ENCODE measurements at places on chromosomes 16 and 17. TPM values are rescaled to one million over a fixed set of nuclear protein-coding genes. Genes with fewer than 3 reads are reported as not detected.

GRCh38 chr16:88972349-88972748, 4.7 kb downstream of the CBFA2T3 start:
- no peaks in the 10 kb centered on the region for H3K36me3 ChIP-seq
- peaks cover 77% of the 10 kb centered on the region for H3K4me1 ChIP-seq

- H3K36me3 ChIP-seq = no peaks in the 10 kb centered on the region
- no peak overlapping the region for H3K27ac ChIP-seq
- no peak overlapping the region for H3K4me3 ChIP-seq
- H3K27me3 ChIP-seq = peaks cover 96% of the 10 kb centered on the region
- DNase-seq = no peak
Measured at GRCh38 chr16:1154887-1155331, 2.0 kb downstream of the CACNA1H start.

DNA sequence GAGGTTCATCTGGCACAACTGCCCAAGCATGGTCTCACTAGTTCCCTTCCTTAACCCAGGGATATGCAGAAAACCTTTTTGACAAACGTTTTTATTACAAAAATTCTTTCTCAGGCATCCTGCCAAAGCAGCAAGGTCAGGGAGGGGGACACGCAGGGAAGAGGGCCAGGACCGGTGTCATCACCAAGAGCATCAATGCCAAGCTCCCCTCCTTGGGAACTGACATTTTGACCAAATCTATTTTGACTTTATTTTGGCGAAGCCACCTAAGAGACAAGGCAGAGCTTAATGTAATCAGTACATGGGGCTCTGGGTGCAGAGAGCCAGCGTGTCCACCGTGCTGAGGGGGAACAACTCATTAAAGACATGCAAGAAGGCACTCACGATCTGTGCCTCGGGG, 265.2 kb downstream of the CBLN1 start:
- H3K4me1 ChIP-seq = no peaks in the 10 kb centered on the region
- DNase-seq = no peak
- no peak overlapping the region for H3K4me3 ChIP-seq

GRCh38 chr16:56953006-56953405, 8.7 kb upstream of the CETP start:
- no peak overlapping the region for H3K27ac ChIP-seq
- H3K4me3 ChIP-seq = no peak overlapping the region
- H3K4me1 ChIP-seq = peaks cover 13% of the 10 kb centered on the region
- no peak for DNase-seq
- no peaks in the 10 kb centered on the region for H3K27me3 ChIP-seq
- no peaks in the 10 kb centered on the region for H3K36me3 ChIP-seq

- H3K27me3 ChIP-seq = no peaks in the 10 kb centered on the region
- peak; percentile 57 for DNase-seq
- H3K4me3 ChIP-seq = no peak overlapping the region
- no peaks in the 10 kb centered on the region for H3K4me1 ChIP-seq
- H3K27ac ChIP-seq = no peak overlapping the region
- no peaks in the 10 kb centered on the region for H3K36me3 ChIP-seq
Measured at GRCh38 chr17:16915752-16916556, 56.0 kb downstream of the TNFRSF13B start.

DNA sequence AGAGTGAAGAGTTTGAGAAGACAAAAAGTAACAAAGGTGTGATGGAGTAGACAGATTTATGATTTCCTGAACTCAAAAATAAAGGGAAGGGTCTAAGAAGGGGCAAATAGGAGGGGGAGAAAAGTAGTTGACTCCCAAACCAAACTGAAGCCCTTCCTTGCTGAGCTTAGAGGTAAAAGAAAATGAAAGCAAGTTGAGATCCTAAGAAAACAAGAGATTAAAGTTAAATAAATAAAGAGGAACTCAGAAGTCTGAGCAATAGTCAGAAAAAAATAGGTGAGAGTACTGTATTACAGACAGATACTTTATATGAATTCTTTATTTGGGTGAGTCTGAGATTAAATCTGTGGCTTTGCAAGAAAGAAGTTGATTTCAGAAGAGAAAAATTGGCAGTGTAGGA, 3.3 kb upstream of the PSMD12 start:
- H3K36me3 ChIP-seq = no peaks in the 10 kb centered on the region
- H3K27me3 ChIP-seq = no peaks in the 10 kb centered on the region
- H3K27ac ChIP-seq = no peak overlapping the region
- H3K4me1 ChIP-seq = peaks cover 18% of the 10 kb centered on the region
- H3K4me3 ChIP-seq = no peak overlapping the region

- no peak for DNase-seq
- H3K4me1 ChIP-seq = no peaks in the 10 kb centered on the region
- no peaks in the 10 kb centered on the region for H3K27me3 ChIP-seq
- H3K36me3 ChIP-seq = no peaks in the 10 kb centered on the region
Measured at GRCh38 chr16:53664724-53665345, 38.8 kb downstream of the RPGRIP1L start.

DNA sequence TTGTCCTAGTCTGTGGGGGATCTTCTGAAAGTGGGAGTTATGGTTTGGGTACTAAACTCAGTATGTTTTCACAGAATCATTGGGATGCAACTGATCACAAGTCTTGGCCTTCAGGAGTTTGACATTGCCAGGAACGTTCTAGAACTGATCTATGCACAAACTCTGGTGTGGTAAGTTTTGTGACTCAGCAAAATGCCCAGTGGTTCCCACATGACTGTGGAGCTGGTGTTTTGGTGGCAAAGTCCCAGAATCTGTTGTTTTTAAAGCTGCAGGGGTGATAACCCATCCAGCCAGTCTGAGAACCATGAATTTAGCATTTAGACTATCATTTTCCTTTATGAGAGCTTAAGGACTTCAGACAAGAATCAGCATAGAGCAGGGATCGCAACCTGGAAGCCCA, 40.6 kb downstream of the GDE1 start:
- H3K27me3 ChIP-seq = no peaks in the 10 kb centered on the region
- no peak overlapping the region for H3K27ac ChIP-seq
- no peaks in the 10 kb centered on the region for H3K36me3 ChIP-seq
- H3K4me1 ChIP-seq = no peaks in the 10 kb centered on the region

- H3K27me3 ChIP-seq = no peaks in the 10 kb centered on the region
- peak overlapping the region; percentile 96 for H3K27ac ChIP-seq
- no peaks in the 10 kb centered on the region for H3K36me3 ChIP-seq
- H3K4me1 ChIP-seq = peaks cover 47% of the 10 kb centered on the region
- peak overlapping the region; percentile 36 for H3K4me3 ChIP-seq
Measured at GRCh38 chr17:57892820-57893595, 43.2 kb upstream of the MRPS23 start.

GRCh38 chr17:68572138-68572842, 28.9 kb downstream of the FAM20A start:
- H3K36me3 ChIP-seq = no peaks in the 10 kb centered on the region
- no peak overlapping the region for H3K4me3 ChIP-seq
- DNase-seq = no peak
- peaks cover 26% of the 10 kb centered on the region for H3K4me1 ChIP-seq
- peak overlapping the region; percentile 55 for H3K27ac ChIP-seq

- DNase-seq = no peak
- no peak overlapping the region for H3K27ac ChIP-seq
- no peaks in the 10 kb centered on the region for H3K36me3 ChIP-seq
- no peaks in the 10 kb centered on the region for H3K27me3 ChIP-seq
Measured at GRCh38 chr17:55742272-55743102, 8.4 kb upstream of the PCTP start.

DNA sequence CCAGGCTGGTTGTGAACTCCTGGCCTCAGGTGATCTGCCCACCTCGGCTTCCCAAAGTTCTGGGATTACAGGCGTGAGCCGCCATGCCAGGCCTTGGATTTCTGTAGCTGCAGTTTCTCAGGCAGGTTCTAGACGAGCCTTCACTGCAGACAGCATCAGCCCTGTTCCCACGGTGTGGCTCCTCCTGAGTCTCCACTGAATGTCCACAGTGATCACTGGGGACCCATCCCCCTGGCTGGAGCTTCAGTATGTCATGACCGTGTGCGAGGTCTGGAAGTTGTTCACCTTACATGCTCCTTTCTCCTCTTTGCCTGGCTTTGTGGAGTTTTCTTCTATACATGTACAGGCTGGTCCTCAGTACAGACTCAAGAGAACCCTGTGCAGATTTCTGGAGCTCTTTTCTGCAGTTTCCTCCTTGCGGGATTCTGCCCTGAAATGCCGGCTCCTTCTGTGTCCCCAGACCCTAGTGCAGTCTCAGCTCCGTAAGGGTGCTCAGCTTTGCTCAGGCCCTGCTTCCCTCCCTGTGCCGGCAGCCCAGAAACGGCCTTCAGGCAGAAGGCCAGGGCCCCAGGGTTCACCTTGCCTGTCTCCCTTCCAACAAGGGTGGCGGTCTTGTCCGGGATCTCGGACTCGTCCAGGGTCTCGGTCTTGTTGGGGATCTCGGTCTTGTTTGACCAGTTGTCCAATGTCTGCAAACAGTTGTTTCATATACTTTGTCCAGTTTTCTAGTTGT, 14.3 kb upstream of the FASN start:
- H3K4me3 ChIP-seq = no peak overlapping the region
- H3K27me3 ChIP-seq = no peaks in the 10 kb centered on the region
- no peak for DNase-seq
- H3K27ac ChIP-seq = peak overlapping the region; percentile 78
- peaks cover 8% of the 10 kb centered on the region for H3K36me3 ChIP-seq

DNA sequence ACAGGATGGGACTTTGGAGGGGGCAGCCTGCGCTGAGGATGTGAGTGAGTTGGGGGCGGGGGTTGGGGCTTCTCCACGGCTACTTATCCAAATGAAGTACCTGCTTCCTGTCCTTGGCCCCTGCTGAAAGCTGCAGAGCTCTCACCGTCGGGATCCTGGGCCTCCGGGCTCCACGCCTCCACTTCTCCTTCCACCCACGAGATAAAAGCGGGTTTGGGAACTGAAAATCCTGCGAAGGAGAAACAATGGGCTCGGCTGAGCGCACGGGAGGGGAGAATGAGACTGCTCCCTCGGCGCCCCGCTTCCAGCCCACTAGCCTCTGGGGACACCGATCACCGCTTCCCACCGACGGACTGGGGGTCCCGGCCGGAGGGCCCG, 486 bp downstream of the ZNF785 start:
- H3K27ac ChIP-seq = peak overlapping the region; percentile 84
- no peak for DNase-seq
- H3K36me3 ChIP-seq = peaks cover 30% of the 10 kb centered on the region
- peak overlapping the region; percentile 85 for H3K4me3 ChIP-seq
- no peaks in the 10 kb centered on the region for H3K27me3 ChIP-seq

- no peaks in the 10 kb centered on the region for H3K36me3 ChIP-seq
- no peak overlapping the region for H3K27ac ChIP-seq
- H3K27me3 ChIP-seq = no peaks in the 10 kb centered on the region
- no peak for DNase-seq
- H3K4me3 ChIP-seq = no peak overlapping the region
- no peaks in the 10 kb centered on the region for H3K4me1 ChIP-seq
Measured at GRCh38 chr17:59464246-59464645, 101.2 kb upstream of the DHX40 start.

DNA sequence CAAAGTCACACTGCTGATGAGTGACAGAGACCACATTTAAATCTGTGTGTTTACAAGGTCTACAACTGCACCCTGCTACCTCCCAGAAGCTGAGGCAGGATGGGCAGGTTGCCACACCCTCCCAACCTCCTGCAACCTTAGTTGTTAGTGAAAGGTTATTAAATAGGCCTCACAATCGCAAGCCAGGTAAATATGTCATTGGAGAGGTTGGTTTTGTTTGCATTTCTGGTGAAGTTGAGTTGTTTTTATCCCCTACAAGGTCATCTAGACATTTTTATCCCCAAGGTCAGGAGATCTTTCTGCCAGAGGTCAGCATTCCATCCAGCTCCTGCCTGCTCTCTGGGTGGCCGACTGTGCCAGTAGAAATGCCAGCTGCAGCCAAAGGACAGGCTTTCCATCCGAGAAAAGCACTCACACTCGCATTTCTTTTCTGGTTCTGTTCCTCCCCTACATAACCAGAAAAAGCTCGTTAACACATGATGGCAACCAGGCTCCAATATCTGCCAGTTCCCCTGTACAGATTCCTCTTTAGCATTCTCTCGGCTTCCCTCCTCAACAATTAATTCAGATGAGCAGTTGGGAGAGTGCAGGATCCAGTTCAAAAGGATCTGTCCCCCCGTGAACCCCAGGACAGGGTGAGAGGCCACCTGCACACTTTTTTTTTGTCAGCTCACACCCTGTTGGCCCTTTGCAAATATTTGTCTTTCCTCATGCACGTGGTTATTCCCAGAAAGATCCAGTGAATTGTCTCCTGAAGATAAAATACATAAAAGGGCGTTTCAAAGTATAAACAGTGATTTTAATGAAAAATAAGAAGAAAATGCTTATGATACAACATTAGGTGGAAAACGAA, 562.8 kb downstream of the MAF start:
- DNase-seq = no peak
- no peak overlapping the region for H3K4me3 ChIP-seq
- no peaks in the 10 kb centered on the region for H3K4me1 ChIP-seq
- H3K27ac ChIP-seq = no peak overlapping the region

- DNase-seq = no peak
- H3K27ac ChIP-seq = peak overlapping the region; percentile 61
- H3K4me1 ChIP-seq = no peaks in the 10 kb centered on the region
- H3K27me3 ChIP-seq = no peaks in the 10 kb centered on the region
- no peak overlapping the region for H3K4me3 ChIP-seq
Measured at GRCh38 chr17:4130715-4131114, 12.1 kb downstream of the ZZEF1 start.

DNA sequence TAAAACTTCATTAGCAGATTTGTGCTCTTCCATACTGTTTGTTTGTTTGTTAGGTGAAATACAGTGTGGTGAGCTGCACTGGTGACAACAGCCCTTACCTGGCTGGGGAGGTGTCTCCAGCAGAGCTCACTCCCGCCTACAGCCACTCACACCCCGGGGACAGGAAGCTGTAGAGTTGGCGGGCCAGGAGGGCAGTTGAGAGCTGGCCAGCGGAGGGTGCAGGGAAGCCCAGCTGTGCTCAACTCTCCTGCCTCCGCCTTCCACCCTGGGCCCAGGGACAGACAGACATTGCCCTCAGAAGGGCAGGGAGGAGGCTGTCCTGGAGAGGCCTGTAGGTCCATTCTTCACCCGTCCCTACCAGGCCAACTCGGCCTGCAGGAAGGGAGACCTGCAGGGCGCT, 48.6 kb upstream of the PVALEF start:
- no peaks in the 10 kb centered on the region for H3K27me3 ChIP-seq
- H3K4me3 ChIP-seq = no peak overlapping the region
- no peak for DNase-seq
- no peaks in the 10 kb centered on the region for H3K4me1 ChIP-seq
- H3K27ac ChIP-seq = no peak overlapping the region

- no peaks in the 10 kb centered on the region for H3K36me3 ChIP-seq
- H3K27me3 ChIP-seq = no peaks in the 10 kb centered on the region
- DNase-seq = no peak
- H3K4me1 ChIP-seq = peaks cover 57% of the 10 kb centered on the region
Measured at GRCh38 chr17:42521036-42521435, 15.0 kb upstream of the NAGLU start.

DNA sequence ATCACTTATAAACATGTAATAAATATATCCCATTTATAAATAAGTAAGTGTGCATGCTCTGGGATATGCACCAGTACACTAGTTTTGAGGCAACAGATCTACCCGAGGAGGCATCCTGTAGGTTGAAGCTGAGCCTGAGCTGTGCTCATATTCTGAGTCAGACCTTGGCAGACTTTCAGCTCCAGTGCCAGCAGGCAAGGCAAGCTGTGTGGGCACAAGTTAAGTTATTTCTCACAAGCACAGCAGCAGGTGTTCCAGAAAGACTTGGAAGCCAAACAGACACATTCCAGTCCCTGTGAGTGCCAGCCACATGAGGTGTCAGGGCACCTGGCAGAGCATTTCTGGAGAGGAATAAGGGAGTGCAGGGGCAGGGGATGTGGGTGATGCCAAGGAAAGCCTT, 1.3 kb upstream of the CLEC19A start:
- no peaks in the 10 kb centered on the region for H3K36me3 ChIP-seq
- H3K4me1 ChIP-seq = no peaks in the 10 kb centered on the region
- H3K27ac ChIP-seq = no peak overlapping the region
- no peaks in the 10 kb centered on the region for H3K27me3 ChIP-seq
- no peak for DNase-seq

Gene BRIP1
- 3.7 TPM for total RNA-seq

Gene SEPTIN12
- total RNA-seq = not detected

Gene RNF40
- 98.7 TPM for total RNA-seq

Gene GLIS2
- 31.0 TPM for total RNA-seq

Gene TMEM235
- not detected for total RNA-seq

Gene UNC13D
- 91.4 TPM for total RNA-seq

Gene TMEM106A
- total RNA-seq = 26.8 TPM
